ENCODE measurements at places on chromosomes 11 and 22. TPM values are rescaled to one million over a fixed set of nuclear protein-coding genes. Genes with fewer than 3 reads are reported as not detected.

DNA sequence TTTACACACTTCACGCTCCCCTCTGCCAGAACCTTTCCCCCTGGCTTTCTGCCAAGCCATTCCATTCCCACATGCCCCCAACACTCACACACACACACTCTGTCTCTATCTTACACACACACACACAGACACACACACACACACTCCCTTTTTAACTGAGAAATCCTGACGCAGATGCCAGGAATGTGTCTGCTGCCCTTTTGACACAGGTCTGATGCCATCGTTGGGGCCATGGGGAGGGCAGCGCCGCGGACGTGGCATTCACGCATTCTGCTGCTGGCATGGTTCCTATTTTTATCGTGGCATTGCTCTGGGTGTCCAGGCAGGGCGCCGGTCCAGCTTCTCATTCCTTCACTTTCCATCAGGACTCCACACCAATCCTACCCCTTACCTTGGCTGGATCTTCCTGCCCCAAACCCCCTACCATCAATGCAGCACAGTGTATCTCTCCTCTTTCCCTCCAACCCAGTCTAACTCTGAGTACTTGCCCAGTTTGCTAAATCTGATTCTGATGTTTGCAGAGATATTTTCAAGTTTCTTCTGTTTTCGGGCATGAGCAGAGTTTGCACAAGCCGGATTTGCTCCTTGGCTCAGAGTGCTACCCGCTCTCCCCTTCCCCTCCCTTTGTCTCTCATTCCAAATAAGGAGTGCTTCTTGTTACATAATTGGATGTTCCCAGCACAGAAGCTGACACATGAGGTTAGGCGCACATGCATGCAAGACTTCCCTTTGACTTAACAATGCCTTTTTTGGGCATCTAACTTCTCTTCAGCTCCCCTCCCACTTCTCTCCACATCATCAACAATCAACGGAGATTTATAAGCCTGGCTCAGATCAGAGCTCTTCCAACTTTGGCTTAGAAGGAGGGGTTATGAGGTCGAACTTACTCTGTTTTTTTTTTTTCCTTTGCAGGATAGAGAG lies 18.8 kb downstream of the SNX19 start:
- peak; percentile 98 for DNase-seq

GRCh38 chr11:112499881-112500204 lies 239.2 kb upstream of the PLET1 start:
- DNase-seq, result no peak

DNA sequence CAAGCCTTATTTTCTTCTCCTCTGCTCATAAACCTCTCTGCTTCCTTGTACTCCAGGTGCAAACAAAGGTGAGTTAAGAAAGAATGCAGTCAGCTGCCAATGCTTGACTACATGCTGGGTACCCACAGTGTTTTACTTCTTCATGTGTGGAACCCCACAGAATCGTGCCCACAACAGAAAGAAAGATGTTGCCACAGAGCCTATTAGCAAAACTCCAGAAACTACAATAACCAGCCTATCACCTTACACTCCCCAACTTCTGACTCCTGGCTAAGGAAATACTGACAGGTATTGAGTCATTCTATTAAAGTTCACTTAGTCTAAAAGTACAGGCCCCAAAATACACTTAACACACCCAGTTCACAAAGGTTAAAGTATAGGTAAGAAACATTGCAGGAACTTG lies 56.9 kb upstream of the CCDC89 start:
- no peak for DNase-seq

DNA sequence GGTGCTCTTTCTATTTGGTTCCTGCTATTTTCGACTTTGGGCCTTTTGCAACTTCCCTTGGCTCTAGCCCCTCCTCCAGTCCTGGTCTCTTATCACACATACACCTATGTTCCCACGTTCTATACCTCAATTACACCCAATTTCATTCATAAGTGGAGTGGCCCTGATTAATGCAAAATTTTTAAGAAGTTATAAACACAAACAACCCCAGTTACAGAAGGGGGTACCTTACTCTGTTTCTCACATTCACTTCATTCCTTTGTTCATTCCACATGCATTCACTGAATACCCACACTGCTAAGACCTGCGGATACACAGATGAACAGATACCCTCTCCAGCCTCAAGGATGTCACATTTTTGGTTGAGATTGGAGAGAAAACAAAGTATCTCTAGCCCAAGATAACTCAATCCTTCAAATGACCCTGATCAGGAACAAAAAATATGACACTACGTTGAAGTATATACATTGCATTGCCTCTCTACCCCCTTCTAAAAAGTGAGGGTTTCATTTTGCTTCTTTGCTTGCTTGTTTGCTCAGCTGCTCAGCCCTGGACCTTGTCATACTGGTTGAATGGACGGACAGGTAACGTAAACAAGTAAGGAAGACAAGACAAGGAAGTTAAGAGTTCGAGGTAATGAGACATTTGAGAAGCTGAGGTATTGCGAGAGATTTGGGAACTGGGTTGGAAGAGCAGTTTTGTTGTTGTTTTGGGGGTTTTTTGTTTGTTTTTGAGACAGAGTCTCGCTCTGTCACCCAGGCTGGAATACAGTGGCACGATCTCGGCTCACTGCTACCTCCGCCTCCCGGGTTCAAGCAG lies 3.6 kb upstream of the VPS37C start:
- DNase-seq, result no peak

GRCh38 chr11:112058103-112058502 lies 15.7 kb downstream of the PIH1D2 start:
- DNase-seq, result no peak

GRCh38 chr11:16603890-16604793 lies 134.3 kb upstream of the C11orf58 start:
- DNase-seq, result no peak

GRCh38 chr11:67280341-67280787 lies 8.7 kb upstream of the ANKRD13D start:
- DNase-seq, result no peak

GRCh38 chr11:57458410-57459163 lies 1.7 kb upstream of the RTN4RL2 start:
- DNase-seq, result peak; percentile 31

DNA sequence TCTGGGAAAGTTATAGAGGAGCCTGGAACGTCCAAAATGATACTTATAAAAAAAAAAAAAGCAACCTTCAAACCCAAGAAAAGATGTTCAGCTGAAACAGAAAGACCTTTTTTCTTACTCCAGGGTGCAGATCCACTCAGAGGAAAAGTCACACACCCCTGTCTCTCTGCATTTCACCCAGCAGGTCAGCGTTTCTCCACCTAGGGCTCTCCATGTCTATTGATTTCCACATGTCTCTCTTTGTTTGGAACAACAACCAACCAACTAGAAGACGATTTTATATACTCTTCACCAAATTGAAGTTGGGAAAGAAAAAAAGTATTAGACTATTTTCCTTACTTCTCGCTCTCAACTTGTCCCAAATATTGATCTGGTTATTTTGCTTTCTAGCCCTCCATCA lies 42.2 kb upstream of the BLID start:
- no peak for DNase-seq

DNA sequence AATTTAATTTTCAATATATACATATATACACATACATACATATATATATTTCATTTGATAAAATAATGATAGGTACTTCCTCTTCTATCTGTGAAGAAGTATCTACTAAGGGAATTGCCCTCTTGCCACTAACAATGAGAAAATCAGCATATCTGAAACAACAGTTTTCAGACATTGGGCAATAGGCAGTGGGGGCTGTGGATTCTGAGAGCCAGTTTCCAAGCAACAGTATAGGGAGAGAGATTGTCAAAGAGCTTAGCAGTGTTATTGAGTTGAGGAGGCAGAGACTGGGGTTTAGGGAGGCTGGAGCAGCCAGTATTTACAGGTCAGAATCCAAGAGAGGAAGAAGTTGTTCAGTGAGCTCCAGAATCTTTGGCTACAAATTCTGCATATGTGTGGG lies 119.3 kb downstream of the ARFGAP2 start:
- DNase-seq, result peak; percentile 45

GRCh38 chr11:2271077-2271326 lies 614 bp upstream of the ASCL2 start:
- DNase-seq, result no peak

GRCh38 chr11:88188932-88189253 lies 13.7 kb upstream of the RAB38 start:
- DNase-seq, result no peak

DNA sequence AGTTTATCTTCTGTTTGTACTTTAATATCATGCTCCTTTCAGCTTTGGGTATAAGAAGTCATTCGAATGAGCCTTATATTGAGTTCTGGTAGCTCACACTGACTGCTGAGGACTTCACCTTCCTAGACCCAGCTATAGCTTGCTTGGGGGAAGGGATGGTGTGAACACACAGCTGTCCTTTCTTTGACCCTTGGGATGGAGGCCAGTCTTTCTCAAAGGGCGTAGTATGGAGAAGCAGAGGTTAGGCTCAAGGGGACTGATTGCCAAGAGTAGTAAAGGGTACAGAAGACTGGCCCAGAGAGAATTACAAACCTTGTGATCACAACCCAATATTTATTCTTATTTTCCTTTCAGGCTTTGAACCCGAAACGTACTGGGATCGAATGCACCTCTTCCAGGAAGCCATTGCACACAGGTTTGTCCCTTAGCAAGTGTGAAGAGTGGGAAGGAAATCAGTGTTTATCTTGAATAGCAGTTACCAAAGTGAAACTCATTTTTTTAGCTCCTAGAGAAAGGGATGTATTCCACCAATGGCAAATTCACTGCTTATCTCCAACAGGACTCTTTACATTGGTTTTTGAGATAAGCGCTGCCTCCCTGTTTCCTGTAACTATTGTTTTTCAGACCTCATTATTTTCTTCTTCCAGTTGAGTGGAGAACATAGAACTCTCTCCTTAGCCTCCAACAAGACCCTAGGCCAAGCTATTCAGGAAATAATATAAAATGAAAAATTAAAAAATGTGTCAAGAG lies 42.8 kb upstream of the YWHAH start:
- peak; percentile 54 for DNase-seq

DNA sequence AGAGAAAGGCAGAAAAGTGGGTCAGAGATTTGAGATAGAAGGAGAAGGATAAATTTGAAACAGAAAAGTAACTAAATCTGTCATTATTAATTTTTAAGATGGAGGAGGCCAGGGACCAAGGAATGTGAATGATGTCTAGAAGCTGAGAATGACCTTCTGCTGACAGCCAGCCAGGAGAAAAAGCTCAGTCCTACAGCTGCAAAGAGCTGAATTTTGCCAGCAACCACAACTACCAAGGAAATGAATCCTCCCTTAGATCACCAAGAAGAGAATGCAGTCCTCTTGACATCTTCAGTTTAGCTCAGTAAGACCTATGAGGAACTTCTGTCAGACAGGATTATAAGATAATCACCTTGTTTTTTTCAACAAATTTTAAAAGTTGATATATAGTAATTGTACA lies 538.2 kb downstream of the LRRC4C start:
- DNase-seq, result no peak

GRCh38 chr11:20949585-20949984 lies 280.2 kb downstream of the NELL1 start:
- no peak for DNase-seq

- no peak for DNase-seq
Measured at GRCh38 chr11:21820176-21820575, 372.7 kb upstream of the ANO5 start.

DNA sequence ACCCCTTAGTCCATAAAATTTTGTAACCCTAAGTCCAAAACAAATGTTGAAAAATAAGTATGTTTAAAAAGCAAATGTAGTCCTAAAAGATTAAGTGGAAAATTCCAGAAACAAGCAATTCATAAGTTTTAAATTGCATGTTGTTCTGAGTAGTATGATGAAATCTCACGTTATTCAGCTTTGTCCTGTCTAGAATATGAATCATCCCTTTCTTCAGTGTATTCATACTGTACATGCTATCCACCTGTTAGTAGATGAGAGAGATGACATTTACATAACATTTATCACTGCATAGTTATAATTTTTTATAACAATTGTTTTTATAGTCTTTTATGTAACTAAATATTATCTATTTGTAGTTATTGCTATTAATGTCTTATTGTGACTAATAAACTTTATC lies 622.3 kb upstream of the CHORDC1 start:
- no peak for DNase-seq

GRCh38 chr11:103029401-103029800 lies 62.6 kb downstream of the DCUN1D5 start:
- no peak for DNase-seq

DNA sequence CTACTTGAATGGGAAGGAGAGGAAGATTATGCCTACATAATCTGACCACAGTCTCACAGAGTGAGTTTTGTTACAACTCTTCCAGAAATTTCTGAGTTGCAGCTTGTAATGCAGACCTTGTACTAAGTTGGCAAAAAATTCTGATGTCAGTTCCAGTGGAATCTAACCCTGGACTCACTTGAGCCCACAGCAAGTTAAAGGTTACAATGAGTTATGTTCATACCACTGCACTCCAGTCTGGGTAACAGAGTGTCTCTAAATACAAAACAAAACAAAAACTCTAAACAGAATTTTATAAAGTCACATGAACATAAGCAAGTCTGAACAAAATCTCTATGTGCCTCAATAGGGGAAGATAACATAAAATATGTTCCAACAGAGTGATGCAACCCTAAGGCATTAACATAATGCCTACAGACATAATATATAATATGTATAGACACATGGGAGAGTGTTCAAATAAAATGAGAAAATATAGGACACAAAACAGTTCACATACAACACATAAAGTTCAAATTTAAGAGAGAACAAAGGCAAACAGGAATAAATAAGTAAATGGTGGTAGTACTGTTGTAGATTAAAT lies 1.1 kb downstream of the GLYAT start:
- no peak for DNase-seq

DNA sequence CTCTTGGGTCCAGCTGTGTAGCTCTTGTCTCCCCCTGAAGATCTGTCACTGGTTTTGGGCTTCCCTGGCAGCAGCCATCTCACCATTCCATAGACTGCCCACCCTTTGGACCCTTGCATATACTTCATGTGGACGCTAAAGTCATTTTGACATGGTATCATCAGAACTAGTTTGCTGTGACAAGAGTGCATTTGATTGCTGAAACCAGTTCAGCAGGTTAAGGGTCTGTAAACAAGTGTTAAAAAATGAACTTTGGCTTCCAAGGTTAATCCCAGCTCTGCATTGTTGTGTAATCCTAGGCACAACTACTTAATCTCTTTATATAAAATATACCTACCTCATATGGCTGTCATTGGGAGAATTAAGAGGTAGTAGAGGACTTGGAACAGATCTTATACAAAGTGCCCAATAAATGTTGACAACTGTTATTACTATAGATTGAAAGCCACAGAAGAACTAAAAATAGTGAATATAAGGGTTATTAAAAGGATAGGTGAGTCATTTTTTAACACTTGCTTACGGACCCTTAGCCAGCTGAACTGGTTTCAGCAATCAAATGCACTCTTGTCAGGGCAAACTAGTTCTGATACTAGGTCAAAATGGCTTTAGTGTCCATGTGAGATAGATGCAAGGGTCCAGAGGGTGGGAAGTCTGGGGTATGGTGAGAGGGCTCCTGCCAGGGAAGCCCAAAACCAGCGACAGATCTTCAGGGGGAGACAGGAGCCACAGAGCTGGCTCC lies 29.4 kb downstream of the CCDC90B start:
- no peak for DNase-seq

MIAT gene
- 0.72 TPM for total RNA-seq

RIMBP3C gene
- 0.63 TPM for total RNA-seq

MMP7 gene
- not detected for total RNA-seq

KCNJ4 gene
- not detected for total RNA-seq

CCDC87 gene
- 0.45 TPM for total RNA-seq

GLB1L2 gene
- total RNA-seq, result not detected

MAPK8IP2 gene
- 1.1 TPM for total RNA-seq

PRDX5 gene
- total RNA-seq, result 257 TPM

SCN3B gene
- not detected for total RNA-seq

OR51E2 gene
- not detected for total RNA-seq

All from fibroblast of the aortic adventitia (primary cell).